ENCODE measurements at places on chromosomes 16 and 17. TPM values are rescaled to one million over a fixed set of nuclear protein-coding genes. Genes with fewer than 3 reads are reported as not detected.

DNA sequence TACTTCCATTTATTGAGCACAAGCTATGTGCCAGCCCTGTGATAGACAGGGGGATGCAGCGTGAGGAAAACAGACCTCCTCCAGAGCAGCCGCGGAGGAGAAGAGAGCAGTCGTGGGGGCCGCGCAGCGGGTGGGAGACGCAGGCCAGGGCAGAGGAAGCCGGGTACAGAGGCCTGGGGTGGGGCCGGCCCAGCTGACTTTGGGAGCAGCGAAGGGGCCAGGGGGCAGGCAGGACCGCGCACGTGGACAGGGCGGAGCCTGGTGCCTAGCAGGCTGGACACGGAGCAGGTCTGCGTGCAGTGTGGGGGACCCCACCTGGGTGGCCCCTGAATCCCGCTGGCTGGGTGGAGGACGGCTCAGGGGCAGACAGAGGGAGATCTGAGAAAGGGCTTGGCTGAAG is 46.2 kb downstream of the ZFPM1 start:
- peaks cover 66% of the 10 kb centered on the region for H3K4me1 ChIP-seq
- no peaks in the 10 kb centered on the region for H3K27me3 ChIP-seq
- peaks cover 3% of the 10 kb centered on the region for H3K36me3 ChIP-seq
- DNase-seq = no peak
- peak overlapping the region; percentile 59 for H3K27ac ChIP-seq

DNA sequence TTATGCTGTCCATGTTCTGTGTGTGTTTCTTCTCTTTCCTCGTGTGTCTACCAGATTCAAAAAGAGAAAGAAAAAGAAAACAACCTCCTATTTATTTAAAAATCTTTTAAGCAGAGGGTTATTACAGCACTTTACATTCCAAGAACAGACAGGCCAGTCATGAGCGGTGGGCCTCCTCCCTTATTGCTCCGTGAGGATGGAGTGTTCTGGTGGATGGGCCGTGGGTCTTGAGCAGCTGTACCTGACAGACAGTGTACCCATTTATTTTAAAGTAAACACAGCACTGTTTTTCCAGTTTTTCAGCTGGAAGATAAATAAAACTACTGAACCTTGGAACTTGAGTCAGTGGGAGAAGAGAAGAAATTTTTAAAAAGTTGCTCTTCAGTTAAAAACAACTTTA is 52.4 kb downstream of the WWP2 start:
- peak; percentile 46 for DNase-seq
- no peak overlapping the region for H3K4me3 ChIP-seq
- H3K27me3 ChIP-seq = no peaks in the 10 kb centered on the region
- no peaks in the 10 kb centered on the region for H3K36me3 ChIP-seq

DNA sequence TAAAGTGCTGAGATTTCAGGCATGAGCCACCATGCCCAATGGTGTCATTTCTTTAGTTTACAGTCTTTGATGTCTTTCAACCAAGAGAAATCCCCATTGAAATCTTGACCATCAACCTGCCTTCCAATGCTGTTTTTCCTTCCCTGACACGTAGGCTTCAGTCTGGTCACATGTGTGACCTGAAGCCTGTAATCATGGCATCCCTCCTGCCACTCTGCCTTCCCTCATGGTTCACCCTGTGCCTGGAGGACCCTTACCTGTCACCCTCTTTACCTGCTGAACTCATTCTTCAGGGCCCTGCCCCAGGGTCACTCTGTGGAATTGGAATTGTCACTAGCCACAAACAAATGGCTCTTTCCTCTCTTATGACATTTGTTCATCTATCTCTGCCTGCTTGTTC is 18.1 kb upstream of the ARHGAP23 start:
- H3K4me3 ChIP-seq = no peak overlapping the region
- no peaks in the 10 kb centered on the region for H3K27me3 ChIP-seq
- H3K4me1 ChIP-seq = peaks cover 5% of the 10 kb centered on the region
- no peaks in the 10 kb centered on the region for H3K36me3 ChIP-seq

DNA sequence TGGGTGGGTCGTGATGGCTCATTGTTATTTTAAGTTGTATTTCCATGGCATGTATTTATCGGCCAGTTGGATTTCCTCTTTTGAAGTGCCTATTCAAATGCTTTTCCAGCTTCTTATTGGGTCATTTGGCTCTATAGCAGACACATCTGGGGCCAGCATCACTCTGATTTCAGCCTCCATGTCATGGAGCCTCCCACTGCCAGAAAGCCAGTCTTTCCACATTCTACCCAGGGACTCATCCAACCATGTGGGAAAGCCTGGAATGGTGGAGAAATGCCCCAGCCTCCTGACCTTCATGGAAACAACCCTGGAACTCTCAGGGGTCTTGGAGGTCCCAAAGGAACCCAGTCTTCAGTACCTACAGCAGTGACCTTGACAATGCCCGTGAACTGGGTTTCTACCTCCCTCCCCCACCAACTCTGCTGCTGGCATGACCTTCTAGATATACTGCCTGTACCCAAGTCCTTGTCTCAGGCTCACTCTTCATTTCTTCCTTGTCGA is 33.8 kb upstream of the ADGRG1 start:
- H3K4me1 ChIP-seq = peaks cover 10% of the 10 kb centered on the region
- no peak for DNase-seq
- H3K36me3 ChIP-seq = no peaks in the 10 kb centered on the region

DNA sequence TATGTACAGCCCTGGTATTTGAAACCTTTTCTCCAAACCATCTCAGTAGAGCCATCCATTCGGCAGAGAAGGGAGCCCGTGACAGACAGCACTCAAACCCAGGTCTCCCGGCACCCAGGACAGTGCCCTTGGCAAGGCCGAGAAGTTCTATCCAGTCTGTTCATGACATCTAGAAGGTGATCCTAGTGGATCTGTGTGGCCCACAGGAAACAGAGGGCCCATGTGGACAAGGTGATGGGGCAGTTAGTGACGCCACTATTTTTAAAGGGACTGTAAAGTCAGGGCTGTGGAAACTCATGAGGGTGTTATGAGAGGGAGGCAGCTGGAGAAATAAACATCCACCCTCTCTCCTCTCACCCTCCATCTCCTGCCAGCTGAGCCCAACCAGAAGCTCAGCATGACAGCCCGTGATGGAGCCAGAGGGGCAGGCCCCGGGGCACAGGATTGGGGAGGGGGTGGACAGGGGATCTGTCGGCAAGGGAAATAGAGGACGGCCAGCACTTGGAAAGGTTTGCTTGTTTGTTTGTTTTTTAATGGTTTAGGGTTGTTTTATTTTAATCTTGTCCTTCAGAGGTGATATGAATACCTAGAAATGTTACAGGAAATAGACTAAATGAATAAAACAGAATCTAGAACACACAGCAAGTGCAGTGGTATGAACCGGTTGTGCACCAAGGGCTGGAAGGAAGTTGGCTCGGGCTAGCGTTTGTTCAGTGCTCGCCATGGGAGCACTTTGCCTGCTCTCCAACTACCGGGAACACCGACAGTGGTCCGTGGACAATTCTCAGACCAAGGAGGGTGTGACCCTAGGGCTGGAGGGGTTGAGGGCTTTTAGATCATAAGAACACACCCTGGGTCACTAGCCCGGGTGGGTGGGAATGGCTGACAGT is 17.1 kb downstream of the MYLK3 start:
- H3K4me3 ChIP-seq = no peak overlapping the region
- no peak for DNase-seq
- H3K4me1 ChIP-seq = no peaks in the 10 kb centered on the region
- H3K27ac ChIP-seq = no peak overlapping the region
- H3K27me3 ChIP-seq = no peaks in the 10 kb centered on the region

ABCA8 gene
- total RNA-seq = 0.91 TPM

DNA sequence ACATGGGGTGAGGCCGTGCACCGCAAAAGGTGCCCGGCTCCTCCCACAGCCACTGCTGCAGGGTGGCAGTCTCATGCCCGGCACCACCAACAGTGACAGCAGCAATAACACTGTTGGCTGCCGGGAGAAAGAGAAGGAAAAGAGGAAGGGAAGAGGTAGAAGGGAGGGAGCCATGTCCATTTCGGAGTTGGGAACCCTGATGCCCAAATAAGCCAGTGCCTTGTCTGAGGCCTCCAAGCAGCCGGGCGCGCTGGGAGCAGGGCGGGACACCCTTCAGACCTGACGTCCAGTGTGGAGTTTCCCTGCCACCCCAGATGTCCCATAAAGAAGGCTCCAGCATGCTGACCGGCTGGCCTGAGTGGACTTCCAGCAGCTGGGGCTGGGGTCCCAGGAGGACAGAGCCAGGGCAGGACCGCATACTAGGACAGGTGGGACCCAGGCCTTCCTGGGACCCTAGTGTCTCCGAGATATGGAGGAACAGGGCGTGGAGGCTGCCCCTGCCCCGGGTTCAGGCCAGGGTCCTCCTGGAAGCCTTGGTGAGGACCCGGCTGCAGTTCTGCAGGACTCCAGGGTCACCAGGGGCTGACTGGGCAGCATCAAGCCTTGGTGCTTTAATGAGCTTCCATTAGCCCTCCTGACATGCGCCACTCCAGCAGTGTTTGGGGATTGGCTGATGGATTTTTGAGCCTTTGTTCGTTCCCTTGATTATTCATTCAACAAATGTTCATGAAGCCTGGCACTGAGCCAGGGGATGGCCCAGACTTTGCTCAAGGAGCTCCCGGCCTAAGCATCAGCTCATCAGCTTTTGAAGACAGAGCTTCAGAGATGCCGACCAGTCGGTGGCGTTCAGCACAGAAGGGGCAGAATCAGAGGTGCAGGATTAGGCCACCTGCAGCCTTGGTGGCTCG is 223.6 kb upstream of the CIBAR2 start:
- peaks cover 33% of the 10 kb centered on the region for H3K4me1 ChIP-seq
- peak overlapping the region; percentile 84 for H3K27ac ChIP-seq
- DNase-seq = no peak

DNA sequence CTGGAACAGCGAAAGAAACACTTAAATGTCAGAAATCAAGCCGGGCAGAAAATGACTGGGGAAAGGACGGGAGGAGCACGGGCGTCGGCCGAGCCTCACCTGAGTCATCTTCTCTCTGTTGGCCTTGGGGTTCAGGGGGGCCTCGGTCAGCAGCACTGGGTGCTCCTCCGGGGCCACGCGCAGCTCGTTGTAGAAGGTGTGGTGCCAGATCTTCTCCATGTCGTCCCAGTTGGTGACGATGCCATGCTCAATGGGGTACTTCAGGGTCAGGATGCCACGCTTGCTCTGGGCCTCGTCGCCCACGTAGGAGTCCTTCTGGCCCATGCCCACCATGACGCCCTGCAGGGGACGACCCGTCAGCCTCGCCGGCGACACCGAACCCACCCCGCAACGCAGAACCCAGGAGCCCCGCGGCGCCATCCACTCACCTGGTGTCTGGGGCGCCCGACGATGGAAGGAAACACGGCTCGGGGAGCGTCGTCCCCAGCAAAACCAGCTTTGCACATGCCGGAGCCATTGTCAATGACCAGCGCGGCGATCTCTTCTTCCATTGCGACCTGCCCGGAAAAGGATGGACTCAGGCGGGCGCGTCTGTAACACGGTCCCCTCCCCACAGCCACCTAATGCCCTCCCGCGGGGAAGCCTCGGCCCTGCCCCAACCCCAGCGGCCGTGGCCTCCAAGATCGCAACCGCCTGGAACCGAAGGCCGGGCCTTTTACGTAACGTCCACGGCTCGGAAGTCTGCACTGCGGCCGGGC is 616 bp downstream of the ACTG1 start:
- peaks cover 18% of the 10 kb centered on the region for H3K36me3 ChIP-seq
- H3K27ac ChIP-seq = peak overlapping the region; percentile 77
- peak overlapping the region; percentile 72 for H3K4me3 ChIP-seq

- no peaks in the 10 kb centered on the region for H3K27me3 ChIP-seq
- no peaks in the 10 kb centered on the region for H3K36me3 ChIP-seq
- no peak overlapping the region for H3K27ac ChIP-seq
- peaks cover 39% of the 10 kb centered on the region for H3K4me1 ChIP-seq
- peak overlapping the region; percentile 56 for H3K4me3 ChIP-seq
- no peak for DNase-seq
Measured at GRCh38 chr17:29590411-29591145, 1.1 kb upstream of the GIT1 start.

GRCh38 chr16:85652431-85653221 is 36.1 kb downstream of the GINS2 start:
- peaks cover 10% of the 10 kb centered on the region for H3K36me3 ChIP-seq
- H3K27ac ChIP-seq = peak overlapping the region; percentile 57
- no peak overlapping the region for H3K4me3 ChIP-seq

DNA sequence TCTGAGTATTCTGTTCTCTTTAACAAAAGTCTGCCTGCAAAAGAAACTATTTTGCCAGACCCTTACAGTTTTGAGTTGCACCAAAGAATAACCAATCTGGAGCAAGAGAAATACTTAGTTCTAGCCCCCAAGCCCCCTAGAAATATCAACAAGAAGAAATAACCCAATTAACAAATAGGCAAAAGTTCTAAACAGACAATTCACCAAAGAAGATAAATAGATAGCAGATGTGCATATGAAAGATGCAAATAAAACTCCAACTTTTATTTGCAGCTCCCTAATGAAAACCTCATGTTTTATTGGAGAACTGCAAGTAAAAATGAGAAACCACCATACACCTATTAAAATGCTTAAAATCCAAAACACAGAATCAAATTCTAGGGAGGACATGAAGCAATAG is 1308.0 kb downstream of the CDH11 start:
- H3K27ac ChIP-seq = no peak overlapping the region
- H3K4me3 ChIP-seq = no peak overlapping the region
- H3K4me1 ChIP-seq = no peaks in the 10 kb centered on the region
- no peak for DNase-seq

FBXL19 gene
- 20.2 TPM for total RNA-seq

- H3K36me3 ChIP-seq = no peaks in the 10 kb centered on the region
- peaks cover 8% of the 10 kb centered on the region for H3K4me1 ChIP-seq
- H3K4me3 ChIP-seq = peak overlapping the region; percentile 88
- DNase-seq = peak; percentile 93
- no peaks in the 10 kb centered on the region for H3K27me3 ChIP-seq
Measured at GRCh38 chr17:42554250-42555121, 1.8 kb downstream of the HSD17B1 start.

GRCh38 chr17:17938388-17939107 is 33.7 kb downstream of the TOM1L2 start:
- H3K27me3 ChIP-seq = no peaks in the 10 kb centered on the region
- peak; percentile 57 for DNase-seq
- peak overlapping the region; percentile 76 for H3K27ac ChIP-seq
- H3K4me1 ChIP-seq = peaks cover 88% of the 10 kb centered on the region

Measured in Caco-2 (cell line).